ENCODE measurements at places on chromosomes 3 and 15.

DNA sequence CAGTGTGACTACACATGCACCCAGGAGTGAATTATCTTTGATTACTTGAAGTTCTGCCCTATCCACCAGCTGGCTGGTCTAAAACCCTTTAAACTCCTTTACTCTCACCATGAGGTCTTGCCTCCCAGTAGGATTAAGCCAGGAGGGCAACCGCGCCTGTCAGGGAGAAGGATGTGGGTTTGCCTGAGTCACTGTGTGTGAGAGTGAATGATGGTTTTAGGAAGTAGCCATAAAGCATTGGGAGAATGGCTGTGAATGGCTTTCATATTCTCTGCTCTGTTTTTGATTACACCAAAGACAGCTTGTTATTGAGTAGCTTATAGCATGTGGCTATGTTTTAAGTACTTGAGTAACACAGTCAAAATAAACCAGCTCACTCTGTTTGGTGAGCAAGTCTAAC, 637.7 kb upstream of the TBL1XR1 start:
- peak; percentile 50 for DNase-seq

GRCh38 chr15:51137024-51137423, 42.3 kb upstream of the TNFAIP8L3 start:
- no peak for DNase-seq

DNA sequence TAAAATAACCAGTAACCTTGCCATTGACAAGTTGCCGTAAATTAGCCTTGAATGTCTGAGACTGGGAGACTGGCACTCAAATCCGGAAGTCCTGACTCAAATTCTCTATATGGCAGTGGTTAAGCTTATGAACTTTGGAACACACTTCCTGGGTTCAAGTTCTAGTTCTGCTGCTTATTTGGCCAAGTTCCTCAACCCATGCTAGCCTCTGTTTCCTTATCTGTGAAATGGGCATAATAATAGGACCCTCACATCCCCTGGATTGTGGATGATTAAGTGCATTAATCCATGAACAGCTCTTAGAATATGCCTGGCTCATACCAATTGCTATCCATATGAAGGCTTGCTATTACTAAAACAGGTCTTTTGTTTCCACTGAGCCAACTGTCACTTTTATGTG, 311.5 kb downstream of the EDEM1 start:
- DNase-seq = no peak

DNA sequence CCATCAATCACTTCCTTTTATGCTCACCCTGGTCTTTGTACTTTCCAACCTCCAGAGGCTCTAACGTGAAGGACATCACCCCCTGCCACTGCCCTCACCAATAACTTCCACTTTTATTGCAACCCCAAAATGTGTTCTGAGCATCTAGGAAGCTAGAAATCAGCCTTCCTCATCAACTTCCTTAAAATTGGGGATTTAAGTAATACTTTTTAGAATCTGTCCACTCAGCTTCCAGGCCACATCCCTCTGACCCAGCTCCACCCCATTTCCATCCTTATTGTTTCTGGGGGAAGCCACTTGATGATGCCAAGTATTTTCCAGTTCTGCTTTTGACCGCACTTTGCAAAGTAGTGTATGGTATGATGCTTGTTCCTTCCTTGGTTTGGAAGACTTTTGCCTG, 73.5 kb upstream of the XCR1 start:
- DNase-seq = no peak

GRCh38 chr3:155164306-155164705, 84.2 kb downstream of the MME start:
- DNase-seq = no peak

Data from adipocyte (in vitro differentiated cells).